NCI-H69 (cell line): ENCODE measurements at places on chromosomes 6 and 20.

GRCh38 chr20:37295595-37295994, 6.1 kb downstream of the MANBAL start:
- peak; percentile 91 for DNase-seq

DNA sequence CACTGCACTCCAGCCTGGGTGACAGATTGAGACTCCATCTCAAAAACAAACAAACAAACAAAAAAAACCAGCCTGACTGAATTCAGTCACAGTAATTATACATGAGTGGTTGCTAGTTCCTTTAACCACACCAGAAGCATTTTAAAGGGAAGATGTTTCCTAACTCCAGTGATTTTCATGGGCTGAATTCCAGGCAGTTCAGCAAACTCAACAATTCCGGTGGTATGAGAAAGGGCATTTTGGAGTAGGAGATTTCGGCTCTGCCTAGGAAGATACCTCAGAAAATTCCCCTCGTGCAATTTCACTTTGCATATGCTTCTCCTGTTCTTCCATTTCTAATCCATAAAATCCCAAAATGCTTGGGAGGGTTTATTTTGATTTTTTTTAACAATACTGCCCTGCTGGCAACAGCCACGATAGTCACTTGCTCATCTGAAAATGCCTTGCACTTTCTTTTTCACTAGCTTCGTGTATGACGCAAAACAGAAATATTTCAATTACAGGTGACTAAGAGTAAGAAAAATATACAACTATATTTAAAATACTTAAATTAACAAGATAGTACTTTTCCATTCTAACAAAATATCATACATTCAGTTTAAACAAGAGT, 48.3 kb upstream of the IPCEF1 start:
- no peak for DNase-seq

GRCh38 chr6:57021086-57021720, 25.3 kb upstream of the KIAA1586 start:
- peak; percentile 71 for DNase-seq

- no peak for DNase-seq
These were observed 19.6 kb downstream of the MARCKS start for GRCh38 chr6:113876695-113877094.

- no peak for DNase-seq
These were observed 82.0 kb downstream of the SERAC1 start for GRCh38 chr6:158086054-158086503.

- no peak for DNase-seq
These were observed 96.4 kb downstream of the MOXD1 start for GRCh38 chr6:132304891-132305305.

DNA sequence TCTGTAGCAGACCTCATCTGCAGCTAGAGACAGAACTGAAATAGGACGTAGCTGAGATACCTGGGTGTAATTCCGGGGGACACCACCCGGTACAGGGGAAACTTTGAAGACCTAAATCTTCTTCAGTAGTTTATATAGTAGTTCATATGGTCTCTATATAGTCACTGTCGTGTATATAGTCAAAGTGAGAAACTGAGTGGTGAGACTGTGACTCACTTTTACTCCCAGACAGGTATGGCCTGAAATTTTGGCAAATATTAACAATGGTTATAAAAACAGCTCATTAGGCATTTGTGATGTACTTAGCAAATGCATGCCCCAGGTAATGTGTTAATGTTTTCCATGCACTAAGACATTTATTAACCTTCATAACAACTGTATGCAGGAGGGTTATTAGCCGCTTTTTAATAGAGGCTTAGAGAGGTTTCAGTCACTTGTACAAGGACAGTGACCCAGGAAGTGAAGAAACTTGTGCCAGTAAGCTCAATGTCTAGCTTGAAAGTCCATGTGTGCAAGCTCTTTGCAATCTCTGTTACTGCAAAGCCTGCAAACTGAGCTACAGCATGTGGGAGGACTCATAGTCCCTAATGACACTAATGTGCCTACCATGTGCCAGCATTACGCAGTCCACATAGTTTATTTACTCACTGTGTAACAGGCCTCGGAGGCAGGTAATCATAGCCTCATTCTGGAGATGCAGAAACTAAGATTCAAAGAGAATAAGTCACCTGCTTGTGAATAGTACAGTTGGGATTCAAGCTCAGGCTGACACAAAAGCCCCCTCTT, 165.4 kb upstream of the CHD6 start:
- peak; percentile 73 for DNase-seq

GRCh38 chr20:4427940-4428586, 293.6 kb upstream of the PRND start:
- DNase-seq = no peak

GRCh38 chr20:41133709-41134361, 3.5 kb upstream of the PLCG1 start:
- peak; percentile 9 for DNase-seq

DNA sequence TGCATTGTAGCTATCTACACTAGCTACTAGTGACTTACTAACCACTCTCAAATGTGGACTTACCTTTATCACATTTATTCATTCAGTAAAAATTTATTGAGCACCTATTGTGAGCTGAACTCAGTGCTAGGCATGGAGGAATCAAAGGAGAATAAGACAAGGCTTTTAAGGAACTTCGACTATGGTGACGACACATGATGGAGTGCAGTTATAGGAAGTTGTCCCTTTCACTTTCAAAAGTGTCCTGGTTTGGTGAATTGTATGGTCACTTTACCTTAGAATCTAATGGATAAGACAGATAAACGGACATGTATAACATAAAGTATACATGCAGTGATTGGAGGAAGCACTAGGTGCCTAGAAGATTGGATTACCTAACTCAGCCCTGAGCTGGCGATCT, 4.3 kb downstream of the AKAP7 start:
- DNase-seq = no peak
